Glomerular endothelial cell (primary cell): ENCODE measurements at places on chromosomes 3 and 15.

DNA sequence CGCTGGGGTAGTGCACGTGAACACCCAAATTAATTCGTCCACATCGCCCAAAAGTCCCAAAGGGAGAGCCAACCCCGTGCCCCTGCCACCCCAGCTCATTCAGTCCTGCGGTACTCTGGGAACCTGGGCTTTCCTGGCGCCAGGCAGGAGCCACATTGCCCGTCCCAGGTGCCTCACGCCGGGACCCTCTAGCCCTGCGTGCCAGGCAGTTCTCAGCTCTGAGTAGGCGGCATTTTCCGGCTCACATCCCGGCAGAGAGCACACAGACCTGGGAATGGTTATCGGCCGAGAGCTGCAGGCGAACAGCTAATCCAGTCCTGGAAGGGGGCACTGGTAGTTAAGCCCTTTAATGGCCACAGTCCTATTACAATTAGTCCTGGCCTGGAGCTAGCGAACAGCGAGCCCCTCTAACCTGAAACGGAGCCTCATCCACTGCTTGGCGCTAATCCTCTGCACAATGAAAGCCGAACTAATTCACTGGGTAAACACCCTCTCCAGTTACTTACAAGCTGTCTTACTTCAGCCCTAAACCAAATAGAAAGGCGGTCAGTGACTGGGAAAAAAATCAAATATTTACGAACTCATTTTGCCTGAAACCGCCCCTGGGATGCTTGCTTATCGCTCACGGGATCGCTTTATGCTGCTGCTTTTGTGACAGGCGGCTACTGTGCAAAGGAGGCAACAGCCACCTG, 254.6 kb upstream of the SOX14 start:
- DNase-seq = no peak

DNA sequence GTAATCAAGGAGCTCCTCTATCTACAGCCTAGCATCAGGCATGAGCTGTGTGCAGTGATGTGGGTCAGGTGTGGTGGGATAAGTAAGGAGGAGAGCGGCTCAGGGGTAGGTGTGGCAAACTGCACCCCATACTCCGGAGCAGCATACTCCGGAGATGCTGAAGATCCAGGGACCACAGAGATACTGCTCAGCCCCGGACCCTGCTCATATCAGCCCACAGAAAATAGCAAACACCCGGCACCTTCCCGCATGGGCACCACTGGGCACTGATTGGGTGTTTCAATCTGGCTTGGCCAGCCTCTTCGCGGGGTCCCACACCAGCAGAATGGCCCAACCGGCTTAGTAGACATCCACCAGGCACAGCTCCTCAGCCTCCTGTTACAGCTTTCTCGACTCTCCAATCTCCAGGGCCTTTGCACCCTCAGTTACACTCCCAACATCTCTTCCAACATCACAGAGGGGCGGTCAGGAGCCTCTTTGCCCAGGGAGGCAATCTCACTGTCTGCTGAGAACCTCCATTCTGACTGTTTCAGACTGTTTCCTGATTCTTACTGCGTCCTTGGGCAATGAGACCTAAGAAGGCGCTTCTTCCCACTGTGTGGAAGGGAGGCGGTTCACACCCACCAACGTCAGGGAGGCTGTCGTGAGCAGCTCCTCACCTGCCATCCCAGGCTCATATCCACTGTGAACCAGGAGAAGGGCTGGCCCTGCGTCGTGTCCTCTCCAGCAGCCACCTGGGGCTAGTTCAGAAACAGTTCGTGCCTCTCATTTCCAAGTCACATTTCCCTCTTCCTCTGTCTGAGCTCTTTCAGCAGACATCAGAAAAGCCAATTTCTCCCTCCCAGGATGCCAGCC, 59.8 kb downstream of the CAPN7 start:
- no peak for DNase-seq

- DNase-seq = no peak
These were observed 83.6 kb downstream of the PDZRN3 start for GRCh38 chr3:73540969-73541740.

DNA sequence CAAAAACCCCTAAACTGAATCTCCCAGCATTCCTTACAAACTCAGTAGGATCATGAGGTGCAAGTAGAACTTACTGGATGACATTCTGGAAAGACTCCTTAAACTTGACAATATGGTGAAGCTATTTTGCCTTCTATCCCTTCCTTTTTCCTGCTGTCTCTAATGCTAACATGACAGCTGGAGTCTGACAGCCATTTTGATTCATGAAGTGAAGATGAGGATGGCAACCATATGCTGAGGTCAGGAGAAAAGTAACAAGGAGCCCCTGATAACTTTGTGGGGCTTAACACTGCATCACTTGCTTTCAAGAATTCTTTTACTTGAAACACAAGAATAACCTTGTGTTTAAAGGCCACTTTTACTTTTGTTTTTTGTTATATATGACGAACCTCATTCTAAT, 15.0 kb upstream of the NEK10 start:
- DNase-seq = no peak

GRCh38 chr3:171824824-171825221, 14.5 kb upstream of the PLD1 start:
- no peak for DNase-seq

DNA sequence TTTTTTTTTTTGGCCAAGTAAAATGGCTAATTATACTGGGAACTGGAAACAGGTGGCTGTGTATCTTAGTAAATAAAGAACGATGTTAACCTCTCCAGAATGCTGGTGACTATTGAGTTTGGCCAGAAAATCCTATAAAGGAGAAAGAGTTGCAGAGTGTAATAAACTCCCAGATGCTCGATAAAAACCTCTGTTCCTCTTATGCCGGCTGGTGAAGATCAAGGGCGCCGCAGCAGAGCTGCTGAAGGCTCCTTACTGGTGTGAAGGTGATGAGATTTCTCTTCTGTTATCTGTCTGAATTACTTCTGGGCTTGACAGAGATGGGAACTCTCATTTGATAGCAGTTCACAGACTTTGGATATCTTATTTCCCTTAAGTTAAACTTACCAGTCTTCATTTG, 104.6 kb downstream of the PTPRG start:
- no peak for DNase-seq

DNA sequence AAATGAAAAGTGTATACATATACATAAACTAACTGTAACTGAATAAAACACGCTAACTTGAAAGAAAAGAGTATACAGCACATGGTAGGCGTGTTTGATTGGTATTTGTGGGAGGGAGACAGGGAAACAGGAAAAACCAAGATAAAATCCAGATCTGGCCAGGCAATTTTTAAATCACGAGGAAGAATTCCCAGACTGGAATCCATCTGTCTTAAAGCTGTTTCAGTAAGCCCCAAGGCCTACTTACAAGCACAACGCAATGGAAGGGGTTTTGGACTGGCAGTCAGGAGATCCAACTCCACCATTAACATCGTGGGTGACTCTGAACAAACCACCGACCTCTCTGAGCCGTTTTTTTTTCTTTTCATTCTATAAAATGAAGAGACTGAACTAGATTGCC, 195.8 kb downstream of the OSBPL10 start:
- no peak for DNase-seq

DNA sequence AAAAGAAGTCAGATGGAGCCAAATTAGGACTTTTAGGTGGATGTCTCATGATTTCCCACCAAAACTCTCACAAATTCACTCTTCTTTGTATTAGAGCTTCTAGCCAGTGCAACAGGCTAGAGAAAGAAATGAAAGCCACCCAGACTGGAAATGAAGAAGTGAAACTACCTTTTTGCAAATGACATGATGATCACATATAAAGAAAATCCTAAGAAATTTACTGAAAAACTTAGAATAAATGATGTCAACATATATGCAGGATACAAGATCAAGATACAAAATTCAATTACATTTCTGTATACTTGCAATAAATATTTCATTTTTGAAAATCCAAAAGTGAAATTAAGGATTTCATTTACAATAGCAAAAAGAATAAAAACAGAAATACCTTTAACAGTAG, 110.8 kb downstream of the LRIG1 start:
- DNase-seq = no peak

GRCh38 chr3:116153174-116153573, 292.1 kb downstream of the LSAMP start:
- DNase-seq = no peak

- no peak for DNase-seq
These were observed 56.0 kb upstream of the CHRM5 start for GRCh38 chr15:33912326-33912725.

- DNase-seq = no peak
These were observed 40.9 kb upstream of the RYK start for GRCh38 chr3:134291319-134292254.

- DNase-seq = no peak
These were observed 963.2 kb downstream of the ROBO2 start for GRCh38 chr3:78003090-78003489.

GRCh38 chr15:69713726-69714559, 261.3 kb downstream of the RPLP1 start:
- no peak for DNase-seq

DNA sequence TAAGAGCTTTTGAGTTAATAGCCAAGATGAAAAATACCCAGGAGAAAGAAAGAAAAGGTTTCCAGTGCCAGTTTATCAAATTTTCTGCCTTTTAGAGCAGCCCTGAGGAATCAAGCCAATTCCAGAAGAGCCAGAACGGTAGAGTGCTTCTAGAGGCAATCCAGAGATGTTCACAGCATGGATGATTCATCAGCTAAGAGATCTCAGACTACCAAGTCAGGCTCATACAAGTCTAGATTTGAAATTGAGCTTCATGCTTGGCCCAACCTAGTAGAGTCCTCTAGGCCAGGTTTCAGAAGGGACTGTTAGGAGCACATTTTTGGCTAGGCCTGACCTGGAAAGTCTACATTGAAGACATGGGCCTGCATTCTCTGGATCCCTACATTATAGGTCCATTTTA, 15.5 kb downstream of the WDR48 start:
- DNase-seq = no peak

GRCh38 chr15:65833501-65834205, 35.6 kb upstream of the RAB11A start:
- DNase-seq = no peak

DNA sequence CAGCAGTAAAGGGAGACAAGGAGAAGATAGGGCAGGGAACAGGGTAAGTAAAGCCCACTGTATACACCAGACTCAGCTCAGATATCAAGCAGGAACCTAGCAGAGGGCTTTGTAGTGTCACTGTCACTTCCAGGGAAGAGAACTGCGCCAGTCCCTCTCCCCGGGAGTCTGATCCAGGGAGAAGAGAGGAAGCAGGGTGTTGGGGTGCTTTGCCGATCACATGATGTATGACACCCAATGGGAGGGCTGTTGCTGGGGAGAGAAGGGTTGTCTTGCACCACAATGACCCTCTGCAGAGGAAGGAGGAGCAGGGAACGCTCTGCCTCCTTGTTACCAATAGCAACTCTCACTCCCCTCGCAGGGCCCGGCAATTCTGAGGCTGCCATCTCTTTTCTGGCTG, 147.2 kb upstream of the SLC2A2 start:
- DNase-seq = no peak

DNA sequence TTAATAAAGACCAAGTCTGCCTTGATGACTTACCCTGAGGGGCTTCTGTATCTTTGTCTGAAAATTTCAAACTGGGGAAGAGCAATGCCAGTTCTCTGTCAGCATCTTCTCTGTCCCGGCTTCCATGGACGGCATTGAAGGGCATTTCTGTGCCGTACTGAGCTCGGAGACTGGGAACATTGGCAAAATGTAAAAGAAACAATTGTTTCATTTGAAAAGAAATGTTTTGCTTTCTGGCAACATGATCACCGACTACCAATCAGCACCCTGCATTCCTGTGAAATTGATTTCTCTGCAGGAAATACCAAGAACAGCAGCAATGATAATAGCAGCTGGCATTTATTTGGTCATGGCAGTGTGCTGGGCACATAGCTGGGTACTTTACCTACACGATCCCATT, 26.2 kb downstream of the NME9 start:
- no peak for DNase-seq

DNA sequence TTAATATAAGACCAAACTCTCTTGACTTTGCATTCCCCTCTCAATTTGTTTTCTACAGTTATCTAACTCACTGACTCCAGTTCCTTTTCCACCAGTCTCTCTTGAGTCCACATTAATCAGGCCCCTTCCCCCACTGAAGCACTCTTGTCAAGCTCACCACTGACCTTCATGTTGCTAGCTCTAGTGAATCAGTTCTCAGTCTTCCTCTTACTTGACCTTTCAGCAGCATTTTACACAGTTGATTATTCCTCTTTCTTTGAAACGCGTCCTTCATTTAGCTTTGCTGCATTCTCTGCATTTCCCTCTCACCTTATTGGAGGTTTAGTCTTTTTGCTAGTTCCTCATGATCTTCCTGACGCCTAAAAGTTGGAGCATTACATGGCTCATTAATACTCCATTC, 8.3 kb downstream of the PPP2R3A start:
- no peak for DNase-seq

GRCh38 chr15:98775498-98776230, 127.3 kb downstream of the IGF1R start:
- DNase-seq = no peak

GRCh38 chr3:131491775-131492174, 11.0 kb downstream of the MRPL3 start:
- no peak for DNase-seq

- DNase-seq = no peak
These were observed 426.1 kb downstream of the EDEM1 start for GRCh38 chr3:5613599-5613998.

DNA sequence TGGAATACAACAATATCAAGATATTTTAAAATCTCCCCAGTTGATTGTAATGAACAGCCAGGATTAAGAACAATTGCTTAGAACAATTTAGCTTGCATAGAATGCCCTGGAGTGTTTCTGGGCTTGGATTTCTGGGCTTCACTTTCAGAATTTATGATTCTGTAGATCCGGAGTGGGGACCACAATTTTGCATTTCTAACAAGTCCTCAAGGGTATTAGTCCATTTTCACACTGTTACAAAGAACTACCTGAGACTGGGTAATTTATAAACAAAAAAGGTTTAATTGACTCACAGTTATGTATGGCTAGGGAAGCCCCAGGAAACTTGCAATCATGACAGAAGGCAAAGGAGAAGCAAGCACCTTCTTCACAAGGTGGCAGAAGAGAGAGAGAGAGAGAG, 54.3 kb upstream of the MYRIP start:
- DNase-seq = no peak

DNA sequence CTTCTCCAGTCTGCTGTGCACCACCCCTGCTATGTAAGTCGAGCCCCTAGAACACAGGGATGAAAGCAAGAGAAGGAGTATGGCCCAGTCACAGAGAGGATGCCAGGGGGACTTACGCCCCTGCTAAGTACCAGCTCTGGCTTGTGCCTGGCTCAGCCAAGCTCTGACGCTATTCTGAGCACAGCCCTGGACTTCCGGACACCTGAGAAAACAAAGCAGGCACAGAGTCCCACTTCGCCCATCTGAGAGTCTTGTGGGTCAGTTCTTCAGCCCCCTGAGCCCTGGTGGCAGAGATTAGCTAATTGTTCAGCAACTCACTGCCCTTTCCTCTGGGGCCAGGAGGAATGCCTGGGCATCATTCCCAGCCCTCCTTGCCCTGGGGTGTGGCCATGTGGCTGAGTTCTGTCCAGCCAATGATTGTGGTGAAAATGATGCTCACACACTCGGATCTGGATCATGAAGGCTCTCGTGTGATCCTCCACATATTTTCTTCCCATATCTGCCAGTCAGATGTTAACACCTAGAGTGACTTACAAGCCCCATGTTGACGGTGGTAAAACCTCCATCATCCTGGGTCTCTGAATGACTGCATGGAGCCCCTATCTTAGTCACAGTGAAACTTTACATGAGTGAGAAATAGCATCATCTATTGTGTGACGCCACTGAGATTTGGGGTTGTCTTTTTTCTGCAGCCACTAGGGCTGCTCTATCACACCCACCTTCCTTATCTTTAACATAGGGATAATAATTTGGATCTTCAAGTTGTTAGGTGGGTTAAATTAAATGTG, 105.7 kb downstream of the TPRA1 start:
- no peak for DNase-seq
